ENCODE measurements at places on chromosomes 16 and 17. TPM values are rescaled to one million over a fixed set of nuclear protein-coding genes. Genes with fewer than 3 reads are reported as not detected.

NXPH3 gene
- polyA plus RNA-seq = 0.23 TPM

TMEM186 gene
- polyA plus RNA-seq = 10.8 TPM

HNF1B gene
- polyA plus RNA-seq = not detected

PDPK1 gene
- 22.8 TPM for polyA plus RNA-seq

CDH15 gene
- polyA plus RNA-seq = not detected

SMTNL2 gene
- not detected for polyA plus RNA-seq

TMEM88 gene
- polyA plus RNA-seq = 0.15 TPM

SHBG gene
- 0.27 TPM for polyA plus RNA-seq

GFAP gene
- polyA plus RNA-seq = not detected

CSF3 gene
- polyA plus RNA-seq = 5.1 TPM

NKD1 gene
- polyA plus RNA-seq = 0.19 TPM

PIEZO1 gene
- polyA plus RNA-seq = 144 TPM

- no peak for DNase-seq
Observed at GRCh38 chr17:55484575-55484974, 26.7 kb downstream of the SMIM36 start.

GRCh38 chr16:1458336-1458976, 14.1 kb upstream of the CCDC154 start:
- DNase-seq = peak; percentile 6

DNA sequence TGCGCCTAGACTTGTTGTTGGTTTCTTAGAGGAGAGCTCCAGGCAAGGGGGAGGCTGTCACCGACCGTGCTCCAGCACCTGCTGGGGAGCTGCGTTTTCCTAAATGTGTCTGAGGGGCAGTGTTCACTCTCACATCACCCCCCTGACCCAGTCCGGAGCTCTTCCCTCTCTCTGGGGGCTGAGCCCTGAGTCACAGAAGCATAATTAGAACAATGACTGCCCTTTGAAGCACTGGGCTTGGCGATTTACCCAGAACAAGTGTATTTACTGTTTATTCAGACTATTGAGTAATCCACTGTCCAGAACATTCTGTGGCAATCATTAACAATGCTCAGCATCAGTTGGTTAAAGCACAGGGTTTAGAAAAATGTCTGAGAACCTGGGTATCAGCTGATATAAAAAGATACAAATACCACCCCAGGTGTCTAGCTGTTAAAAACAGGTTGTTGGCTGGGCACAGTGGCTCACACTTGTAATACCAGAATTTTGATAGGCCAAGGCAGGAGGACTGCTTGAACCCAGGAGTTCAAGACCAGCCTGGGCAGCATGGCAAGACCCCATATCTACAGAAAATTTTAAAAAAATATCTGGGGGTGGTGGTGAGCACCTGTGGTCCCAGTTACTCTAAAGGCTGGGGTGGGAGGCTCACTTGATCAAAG, 8.1 kb downstream of the CES4A start:
- DNase-seq = peak; percentile 66

- no peak for DNase-seq
Observed at GRCh38 chr17:79920751-79921410, 81.6 kb upstream of the CBX4 start.

DNA sequence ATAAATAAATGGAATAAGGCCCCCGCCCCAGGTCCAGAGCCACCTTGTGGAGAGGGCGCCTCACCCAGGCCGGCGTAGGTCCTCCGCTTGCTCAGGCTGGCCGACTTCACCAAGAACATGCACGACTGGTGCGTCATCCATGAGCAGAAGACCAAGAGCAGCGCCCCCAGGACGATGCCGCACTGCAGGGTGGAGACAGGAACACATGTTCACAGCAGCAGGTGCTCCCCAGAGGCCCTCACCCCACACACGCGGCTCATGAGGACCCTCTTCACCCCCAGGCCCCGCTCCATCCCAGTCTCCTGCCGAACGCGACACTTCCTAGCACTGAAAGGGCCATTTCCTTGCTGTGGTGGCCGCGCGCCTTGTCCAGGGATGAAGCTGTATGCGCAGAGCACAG, 5.5 kb downstream of the SLC38A10 start:
- DNase-seq = no peak

DNA sequence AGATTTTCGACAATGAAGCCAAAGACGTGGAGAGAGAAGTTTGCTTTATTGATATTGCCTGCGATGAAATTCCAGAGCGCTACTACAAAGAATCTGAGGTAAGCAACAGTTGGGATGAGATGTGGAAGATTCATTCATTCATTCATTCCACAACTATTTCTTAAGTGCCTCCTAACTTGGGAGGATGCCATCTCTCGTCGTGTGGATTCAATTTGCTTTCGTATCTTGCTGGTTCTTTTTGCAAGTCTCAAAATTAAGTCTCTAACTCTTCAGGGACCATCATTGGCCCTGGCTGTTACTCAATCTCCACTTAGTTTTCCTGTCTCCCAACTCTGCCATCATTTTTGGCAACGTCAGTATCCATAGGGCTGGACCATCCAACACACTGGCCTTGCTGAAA, 85.6 kb upstream of the NOL11 start:
- no peak for DNase-seq

DNA sequence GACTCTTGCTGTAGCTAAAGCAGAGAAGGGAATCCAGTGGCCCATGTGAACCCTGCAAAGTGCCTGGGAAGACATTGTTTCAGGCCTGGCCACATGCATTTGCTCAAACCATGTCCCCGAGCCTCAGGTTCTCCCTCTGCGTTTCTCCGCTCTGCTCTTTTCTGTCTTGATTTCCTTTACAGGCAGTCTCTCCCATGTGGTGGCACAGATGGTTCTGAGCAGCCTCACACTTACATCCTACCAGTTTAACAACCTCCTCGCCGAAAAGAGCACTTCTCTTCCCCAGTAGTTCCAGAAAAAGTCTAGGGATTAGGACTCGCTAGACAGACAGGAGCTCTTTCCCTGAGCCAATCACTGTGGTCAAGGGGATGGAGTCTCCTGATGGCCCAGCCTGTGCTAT, 28.3 kb upstream of the MYH10 start:
- DNase-seq = no peak

DNA sequence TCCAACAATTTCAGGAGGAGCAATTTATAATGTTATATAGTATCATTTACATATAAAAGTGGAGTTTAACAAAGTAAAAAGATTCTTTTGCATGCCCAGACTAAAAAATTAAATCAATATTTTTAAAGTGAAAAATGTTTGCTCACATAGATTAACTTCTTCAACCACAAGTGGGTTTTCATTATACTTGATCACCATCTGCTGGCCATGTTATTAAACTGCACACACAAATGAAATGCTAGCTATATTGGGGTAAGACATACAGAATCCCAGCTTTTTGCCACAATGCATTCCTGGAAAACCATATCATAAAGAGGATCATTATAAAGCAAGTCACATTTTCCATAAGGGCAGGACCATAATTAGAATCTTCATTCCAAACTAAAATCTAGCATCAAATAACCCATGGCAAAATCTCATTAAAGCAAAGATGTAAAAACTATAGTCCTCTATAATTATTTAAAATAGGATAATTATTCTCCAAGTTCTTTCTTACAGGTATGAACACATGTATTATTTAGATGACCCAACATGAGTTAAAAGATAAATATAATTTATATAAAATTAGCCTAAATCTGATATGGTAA, 26.3 kb downstream of the CEP112 start:
- peak; percentile 33 for DNase-seq

DNA sequence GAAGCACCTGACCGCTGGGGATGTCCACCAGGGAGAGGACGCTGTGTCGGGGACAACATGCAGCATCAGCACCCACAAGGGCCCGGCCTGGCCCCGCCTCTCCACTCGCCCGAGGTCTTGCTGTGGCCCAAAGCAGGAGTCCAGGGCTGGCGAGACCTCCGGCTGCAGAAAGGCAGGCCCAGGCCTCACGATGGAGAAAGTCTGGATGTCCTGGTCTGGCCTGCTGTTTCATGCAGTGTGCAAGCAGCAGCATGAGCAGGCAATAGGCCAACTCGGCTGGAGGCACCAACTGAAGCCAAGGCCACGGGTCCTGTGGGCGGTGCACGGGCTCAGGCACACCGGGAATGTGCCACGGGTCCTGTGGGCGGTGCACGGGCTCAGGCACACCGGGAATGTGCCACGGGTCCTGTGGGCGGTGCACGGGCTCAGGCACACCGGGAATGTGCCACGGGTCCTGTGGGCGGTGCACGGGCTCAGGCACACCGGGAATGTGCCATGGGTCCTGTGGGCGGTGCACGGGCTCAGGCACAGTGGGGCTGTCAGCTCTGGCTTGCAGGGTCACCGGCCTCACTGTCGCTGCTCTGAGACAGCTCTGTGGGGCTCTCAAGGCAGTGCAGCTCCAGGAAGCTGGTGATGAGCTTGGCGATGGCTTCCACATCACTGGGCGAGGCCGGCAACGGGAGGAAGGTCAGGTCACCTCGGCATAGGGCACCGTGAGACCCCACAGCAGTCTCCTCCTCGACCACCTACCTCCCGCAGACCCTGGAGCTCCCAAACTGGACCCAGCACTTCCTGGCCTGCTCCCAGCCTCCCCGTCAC, 6.9 kb downstream of the CYBC1 start:
- no peak for DNase-seq

DNA sequence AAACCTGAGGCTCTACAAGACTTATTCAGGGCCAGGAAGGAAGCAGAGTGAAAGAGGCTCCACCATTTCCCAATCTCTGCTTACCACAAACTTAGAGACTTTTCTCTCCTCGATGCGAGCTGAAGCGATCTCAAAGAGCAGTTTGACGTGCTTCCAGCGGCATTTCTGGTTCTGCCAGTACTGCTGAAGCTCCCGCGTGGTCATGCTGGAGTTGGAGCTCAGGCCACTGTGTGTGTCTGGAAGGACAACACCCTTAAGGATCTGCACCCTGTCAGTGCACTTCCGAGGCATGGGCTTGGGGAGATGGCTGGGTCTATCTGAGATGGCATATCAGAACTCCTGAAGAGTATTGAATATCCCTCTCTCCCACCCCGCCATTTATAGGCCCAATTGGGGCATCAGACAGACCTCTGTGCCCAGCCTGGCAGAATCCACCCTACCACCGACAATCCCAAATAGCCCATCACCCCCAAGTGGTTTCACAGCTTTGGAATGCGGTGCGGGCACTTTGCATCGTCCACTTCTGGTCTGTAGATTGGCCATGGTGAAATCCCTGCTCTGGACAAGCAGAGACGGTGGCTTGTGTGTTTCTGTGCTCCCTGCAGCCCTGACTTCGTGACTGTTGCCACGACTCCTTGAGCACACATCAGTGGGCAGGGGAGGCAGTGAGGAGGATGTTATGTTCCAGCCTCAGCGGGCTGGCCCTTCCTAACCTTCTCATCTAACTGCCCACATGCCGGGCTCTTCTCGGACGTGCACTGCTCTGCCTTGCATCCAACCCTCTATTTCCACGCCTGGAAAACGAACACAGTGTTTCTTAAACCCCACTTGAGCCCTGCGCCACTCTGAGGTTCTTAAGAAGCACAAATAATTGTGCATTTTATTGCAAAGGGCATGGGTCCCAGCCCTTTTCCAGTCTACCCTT, 5.2 kb downstream of the SNX20 start:
- DNase-seq = no peak

DNA sequence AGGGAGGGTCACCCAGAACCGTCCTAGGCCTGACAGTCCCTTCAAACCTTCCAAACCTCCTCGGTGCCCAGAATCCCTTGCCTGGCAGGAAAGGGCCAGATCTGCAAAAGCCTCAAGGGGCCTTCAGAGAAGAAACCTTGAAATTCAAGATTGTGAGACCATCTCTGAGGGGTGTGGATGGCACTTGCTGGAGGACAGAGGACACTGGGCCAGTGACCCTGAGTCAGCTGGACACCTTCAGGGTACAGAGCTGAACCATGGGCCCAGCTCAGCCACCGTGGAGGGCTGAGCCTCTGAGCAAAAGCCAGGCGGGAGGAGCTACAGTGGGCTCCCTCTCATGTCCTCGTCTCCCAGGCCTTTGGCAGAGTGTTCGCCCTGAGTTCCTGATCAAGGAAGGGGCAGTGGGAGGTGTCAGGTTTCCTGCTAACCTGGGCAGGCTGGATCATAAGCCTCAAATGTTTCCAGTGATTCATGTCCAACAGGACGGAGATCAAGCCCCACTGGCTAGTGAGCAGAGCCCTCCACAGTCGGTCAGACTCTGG, 3.0 kb downstream of the PDILT start:
- DNase-seq = no peak

DNA sequence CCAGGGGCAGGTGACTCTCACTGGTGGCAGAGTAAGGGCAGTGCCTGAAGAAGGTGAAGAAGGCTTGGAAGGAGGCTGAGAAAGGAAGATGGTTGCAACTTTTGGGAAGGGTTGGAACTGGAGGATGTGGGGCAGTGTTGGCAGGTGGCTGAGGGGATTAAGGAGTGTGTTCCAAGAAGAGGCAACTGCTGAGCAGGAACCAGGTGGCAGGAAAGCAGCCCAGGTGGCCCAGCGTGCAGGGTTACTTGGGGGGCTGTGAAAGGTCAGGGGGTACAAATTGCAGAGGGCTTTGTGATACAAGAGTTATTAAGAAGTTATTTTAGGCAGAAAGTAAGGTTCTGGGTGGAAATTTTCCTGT, 28.6 kb downstream of the WSCD1 start:
- no peak for DNase-seq

- DNase-seq = no peak
Observed at GRCh38 chr16:4733211-4733742, 794 bp downstream of the ANKS3 start.

- no peak for DNase-seq
Observed at GRCh38 chr17:7548585-7549400, at the start of gene TNFSF12. Gene TNFSF12 (plus strand): TSS chr17:7549058. CDS start chr17:7549154, 96 bp downstream.

- no peak for DNase-seq
Observed at GRCh38 chr16:49602201-49602975, 228.8 kb downstream of the C16orf78 start.

- peak; percentile 96 for DNase-seq
Observed at GRCh38 chr17:31596382-31597323, 205.2 kb downstream of the RAB11FIP4 start.

GRCh38 chr17:1621273-1621954, 7.2 kb downstream of the SLC43A2 start:
- DNase-seq = no peak

DNA sequence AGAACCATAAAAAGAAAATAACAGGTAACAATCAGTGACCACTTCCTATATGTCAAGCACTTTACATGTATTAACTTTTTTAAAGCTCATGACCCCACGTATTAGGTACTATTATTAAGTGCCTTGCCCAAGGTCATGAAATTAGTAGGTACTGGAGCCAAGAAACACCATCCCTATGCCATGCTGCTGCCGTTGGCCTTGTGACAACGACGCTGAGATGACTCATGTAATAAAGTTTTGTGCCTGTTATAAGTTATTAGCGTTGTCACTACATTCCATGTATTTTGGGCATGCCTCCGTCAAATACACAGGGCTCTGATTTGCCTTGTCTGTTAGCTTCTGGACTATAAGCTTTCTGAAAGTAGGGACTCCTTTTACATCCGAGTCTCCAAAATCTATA, 1.4 kb downstream of the BBS2 start:
- peak; percentile 20 for DNase-seq

DNA sequence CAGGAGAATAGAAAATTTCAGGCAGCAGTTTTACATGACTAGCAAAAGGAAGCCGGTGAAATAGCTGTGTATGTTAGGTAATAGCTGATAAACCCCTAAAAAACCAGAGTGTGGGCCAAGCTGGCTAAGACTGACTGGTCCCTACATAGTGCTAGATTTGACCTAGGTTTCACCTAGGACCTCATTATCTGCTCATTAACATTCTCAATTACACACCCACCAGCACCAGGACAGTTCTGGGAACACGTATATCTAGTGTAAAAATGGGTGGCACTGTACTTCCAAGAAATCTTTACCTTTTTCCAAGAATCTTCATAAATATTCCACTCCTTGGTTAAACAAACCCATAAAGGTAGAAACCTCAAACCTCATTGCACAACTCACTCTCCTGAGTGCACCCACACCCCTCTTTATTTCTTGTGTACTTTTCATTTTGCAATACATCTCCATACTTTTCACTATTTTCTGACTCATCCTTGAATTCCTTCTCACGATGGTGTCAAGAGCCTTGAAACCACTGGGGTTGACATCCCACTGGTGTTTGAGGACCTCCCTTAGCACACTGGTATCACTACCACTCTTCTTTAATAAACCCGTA, 262.7 kb upstream of the KCNJ16 start:
- peak; percentile 78 for DNase-seq
